ENCODE measurements at places on chromosomes 4 and X.

DNA sequence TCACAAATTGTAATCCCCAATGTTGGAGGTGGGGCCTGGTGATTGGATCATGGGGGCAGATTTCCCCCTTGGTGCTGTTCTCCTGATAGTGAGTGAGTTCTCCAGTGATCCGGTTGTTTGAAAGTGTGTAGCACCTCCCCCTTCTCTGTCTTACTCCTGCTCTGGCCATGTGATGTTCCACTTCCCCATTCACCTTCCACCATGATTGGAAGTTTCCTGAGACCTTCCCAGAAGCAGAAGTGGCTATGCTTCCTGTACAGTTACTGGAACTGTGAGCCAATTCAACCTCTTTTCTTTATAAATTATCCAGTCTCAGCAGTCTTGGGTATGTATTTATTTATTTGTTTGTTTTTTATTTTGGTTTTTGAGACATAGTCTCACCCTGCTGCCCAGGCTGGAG, 143.2 kb downstream of the CPE start:
- no peak for DNase-seq

GRCh38 chrX:146451136-146451535, 358.4 kb upstream of the CXorf51B start:
- DNase-seq: no peak

DNA sequence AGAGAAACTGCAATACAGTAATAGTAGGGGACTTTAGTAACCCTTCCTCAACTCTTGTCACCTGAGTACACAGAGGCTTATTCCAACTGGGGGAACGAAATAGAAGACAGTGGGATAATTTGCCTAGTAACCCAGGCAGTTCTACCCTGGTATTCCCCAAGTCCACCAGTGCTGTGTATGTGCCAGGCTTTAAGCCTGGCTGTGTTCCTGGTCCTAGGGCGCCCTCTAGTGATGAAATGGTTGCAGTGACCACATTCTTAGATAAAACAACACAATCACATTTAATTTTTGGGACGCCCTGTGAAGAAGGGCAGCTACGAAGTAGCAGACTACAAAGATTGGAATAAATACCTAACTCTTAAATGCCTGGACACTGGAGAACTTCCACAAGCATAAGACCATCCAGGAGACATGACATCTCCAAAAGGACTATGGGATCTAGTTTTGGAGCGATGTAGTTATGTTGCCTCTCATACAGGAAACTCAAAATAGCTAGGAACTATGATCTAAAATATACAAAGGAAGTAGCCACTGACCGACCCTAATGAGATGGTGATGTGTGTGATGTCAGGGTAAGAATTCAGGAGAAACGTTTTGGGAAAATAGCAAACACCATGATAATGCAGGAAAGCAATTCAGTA, 288.5 kb upstream of the ZCCHC13 start:
- peak; percentile 81 for DNase-seq

- no peak for DNase-seq
Observed at GRCh38 chrX:82208975-82209374, 1007.1 kb downstream of the SH3BGRL start.

- no peak for DNase-seq
Observed at GRCh38 chr4:119116021-119116420, 19.6 kb upstream of the MYOZ2 start.

Measured in fibroblast of mammary gland (primary cell).